Right forelimb (tissue), 1 donor: ENCODE measurements at places on chromosomes 1 and 21.

DNA sequence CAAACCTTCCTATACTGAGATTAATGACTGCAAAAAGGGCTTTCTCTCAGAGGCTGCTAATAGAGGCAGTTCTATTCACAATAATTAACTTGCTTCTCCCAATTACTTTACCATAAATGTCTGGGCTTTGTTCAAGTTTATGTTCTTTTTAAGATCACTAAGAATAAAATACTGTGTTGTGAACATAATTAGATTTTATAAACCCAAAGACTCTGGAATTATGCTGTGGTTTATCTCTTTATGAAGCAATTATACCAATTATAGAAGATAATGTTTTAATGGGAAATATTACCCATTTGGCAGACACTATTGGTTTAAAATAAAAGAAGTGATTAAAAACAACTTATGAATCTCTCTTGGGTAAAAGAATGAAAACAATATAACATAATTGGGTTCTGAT is 43.5 kb upstream of the IL12RB2 start:
- DNase-seq, result no peak

GRCh38 chr1:1023700-1024099 is 3.8 kb downstream of the AGRN start:
- no peak for DNase-seq

GRCh38 chr1:174040387-174040786 is 18.2 kb upstream of the RC3H1 start:
- no peak for DNase-seq

DNA sequence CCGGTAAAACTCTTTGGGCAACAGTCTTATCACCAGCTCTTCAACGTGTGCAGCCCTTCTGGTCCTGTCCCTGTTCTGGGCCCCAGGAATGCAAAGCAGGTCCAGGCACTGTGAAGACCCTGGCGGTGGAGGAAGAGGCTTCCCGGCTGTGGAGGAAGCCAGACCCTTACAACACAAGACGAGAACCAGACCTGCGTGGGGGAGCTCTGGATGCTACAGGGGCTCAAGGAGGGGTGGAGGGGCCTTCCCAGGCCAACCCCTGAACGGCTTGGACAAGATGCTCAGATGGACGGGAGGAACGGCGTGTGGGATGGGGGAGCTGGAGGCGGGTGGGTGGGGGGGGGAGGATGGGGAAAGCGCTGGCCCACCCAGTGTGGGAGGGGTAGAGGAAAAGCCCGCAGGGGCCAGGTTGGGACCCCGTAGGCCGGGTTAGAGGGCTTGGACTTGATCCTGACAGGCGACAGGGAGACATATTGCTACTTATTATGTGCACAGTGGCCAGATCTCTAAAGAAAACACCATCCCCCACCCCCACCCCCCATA is 5.1 kb upstream of the OLIG2 start:
- DNase-seq, result no peak

DNA sequence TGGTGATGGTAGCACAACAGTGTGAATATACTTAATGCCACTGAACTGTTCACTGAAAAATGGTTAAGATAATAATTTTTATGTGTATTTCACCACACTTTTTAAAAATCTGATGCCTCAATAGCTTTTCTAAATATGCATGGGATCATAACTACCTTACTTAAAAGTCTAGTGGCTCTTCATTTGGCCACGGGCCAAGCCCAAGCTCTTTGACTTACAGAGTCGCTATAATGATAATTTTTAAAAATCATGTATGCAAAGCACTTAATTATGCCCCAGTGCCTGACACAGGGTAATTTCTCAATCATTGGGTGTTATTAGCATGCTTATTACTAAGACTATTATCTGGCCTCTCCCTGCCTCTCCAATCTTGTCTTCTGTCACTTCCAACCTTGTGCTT is 7.6 kb upstream of the CNN3 start:
- DNase-seq, result no peak
